Panc1 (cell line): ENCODE measurements at places on chromosomes 7 and 10.

DNA sequence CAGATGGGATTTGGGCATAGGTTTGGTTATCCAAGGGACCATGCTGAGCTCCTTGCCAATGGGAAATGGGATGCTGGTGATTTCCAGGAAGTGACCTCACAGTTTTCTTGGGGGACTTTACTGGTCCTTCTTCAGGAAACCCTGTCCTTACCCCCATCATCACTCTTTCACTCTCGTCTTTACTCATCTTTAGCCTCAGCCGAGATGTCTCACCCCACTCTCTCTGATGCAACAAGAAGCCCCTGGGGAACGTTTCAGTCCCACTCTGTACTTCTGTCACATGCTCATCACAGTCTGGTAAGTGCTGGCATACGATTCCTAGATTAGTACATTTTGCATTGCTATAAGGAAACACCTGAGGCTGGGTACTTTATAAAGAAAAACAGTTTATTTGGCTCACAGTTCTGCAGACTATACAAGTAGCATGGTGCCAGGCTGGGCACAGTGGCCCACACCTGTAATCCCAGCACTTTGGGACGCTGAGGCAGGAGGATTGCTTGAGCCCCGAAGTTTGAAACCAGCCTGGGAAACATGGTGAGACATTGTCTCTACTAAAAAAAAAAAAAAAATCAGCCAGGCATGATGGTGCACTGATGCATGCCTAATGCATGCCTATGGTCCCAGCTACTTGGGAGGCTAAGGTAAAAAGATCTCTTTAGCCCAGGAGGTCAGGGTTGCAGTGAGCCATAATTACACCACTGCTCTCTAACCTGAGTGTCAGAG, 63.5 kb upstream of the VKORC1L1 start:
- no peak overlapping the region for H3K27ac ChIP-seq
- no peaks in the 10 kb centered on the region for H3K36me3 ChIP-seq
- no peaks in the 10 kb centered on the region for H3K4me1 ChIP-seq
- no peak for DNase-seq
- no peak overlapping the region for H3K4me3 ChIP-seq
- no peaks in the 10 kb centered on the region for H3K27me3 ChIP-seq

GRCh38 chr7:43952028-43952427, 25.8 kb downstream of the UBE2D4 start:
- H3K27ac ChIP-seq, result no peak overlapping the region
- no peaks in the 10 kb centered on the region for H3K27me3 ChIP-seq
- H3K36me3 ChIP-seq, result no peaks in the 10 kb centered on the region
- H3K4me1 ChIP-seq, result no peaks in the 10 kb centered on the region
- no peak for DNase-seq
- H3K4me3 ChIP-seq, result no peak overlapping the region

- no peak overlapping the region for H3K27ac ChIP-seq
- H3K4me1 ChIP-seq, result peaks cover 18% of the 10 kb centered on the region; the same call in 1 of the 2 replicates
- H3K27me3 ChIP-seq, result no peaks in the 10 kb centered on the region
- DNase-seq, result no peak
- H3K4me3 ChIP-seq, result no peak overlapping the region
Observed at GRCh38 chr7:27918503-27918902, 178.5 kb downstream of the TAX1BP1 start.

DNA sequence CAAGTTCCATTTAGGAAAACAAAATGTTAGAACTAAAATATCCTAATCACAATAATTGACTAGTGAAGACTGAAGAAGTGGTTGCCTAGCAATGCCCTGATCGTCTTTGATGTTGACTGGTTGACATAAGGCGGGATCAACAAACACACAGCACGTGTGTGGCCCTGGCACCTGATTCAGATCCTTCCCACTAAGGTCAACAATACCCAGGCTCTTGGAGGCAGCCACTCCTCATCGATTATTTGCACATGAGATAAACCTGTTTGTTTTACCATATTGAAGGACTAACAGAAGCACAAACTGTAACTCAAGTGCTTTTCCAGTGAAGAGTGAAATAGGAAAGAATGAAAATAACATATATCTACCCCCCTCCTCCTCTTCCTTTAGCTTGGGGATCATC, 15.6 kb downstream of the FANK1 start:
- no peaks in the 10 kb centered on the region for H3K27me3 ChIP-seq
- H3K27ac ChIP-seq, result no peak overlapping the region
- no peaks in the 10 kb centered on the region for H3K36me3 ChIP-seq
- no peaks in the 10 kb centered on the region for H3K4me1 ChIP-seq

DNA sequence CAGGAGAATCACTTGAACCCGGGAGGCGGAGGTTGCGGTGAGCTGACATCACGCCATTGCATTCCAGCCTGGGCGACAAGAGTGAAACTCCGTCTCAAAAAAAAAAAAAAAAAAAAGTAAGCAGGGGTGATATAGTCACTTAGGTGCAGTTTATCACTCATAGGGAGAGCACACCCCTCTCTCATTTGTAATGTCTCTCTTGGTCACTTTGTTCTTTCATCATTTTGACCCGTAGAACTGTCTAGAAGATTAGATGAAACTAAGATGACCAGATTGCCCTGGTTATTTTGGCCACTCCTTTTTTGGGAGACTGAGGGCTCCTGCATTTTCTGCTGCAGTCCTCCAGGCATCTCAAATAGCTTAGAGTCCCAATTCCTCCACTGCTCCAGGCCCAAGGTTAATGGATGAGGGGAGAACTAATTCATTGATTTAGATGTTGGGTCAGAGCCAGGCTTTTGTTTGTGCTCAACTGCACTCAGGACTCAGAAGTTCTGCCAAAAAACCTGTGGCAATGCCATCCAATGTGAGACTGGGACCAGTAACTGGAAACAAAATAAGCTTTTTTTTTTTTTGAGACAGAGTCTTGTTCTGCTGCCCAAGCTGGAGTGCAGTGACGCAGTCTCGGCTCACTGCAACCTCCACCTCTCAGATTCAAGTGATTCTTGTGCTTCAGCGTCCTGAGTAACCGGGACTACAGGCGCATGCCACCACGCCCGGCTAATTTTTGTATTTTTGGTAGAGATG, 50.0 kb upstream of the CAMK1D start:
- no peak for DNase-seq
- no peaks in the 10 kb centered on the region for H3K36me3 ChIP-seq
- H3K27ac ChIP-seq, result no peak overlapping the region
- H3K4me3 ChIP-seq, result no peak overlapping the region
- no peaks in the 10 kb centered on the region for H3K4me1 ChIP-seq

GRCh38 chr7:155766966-155767916, 45.0 kb downstream of the SHH start:
- no peaks in the 10 kb centered on the region for H3K27me3 ChIP-seq
- H3K4me3 ChIP-seq, result no peak overlapping the region
- no peaks in the 10 kb centered on the region for H3K4me1 ChIP-seq
- no peak overlapping the region for H3K27ac ChIP-seq

DNA sequence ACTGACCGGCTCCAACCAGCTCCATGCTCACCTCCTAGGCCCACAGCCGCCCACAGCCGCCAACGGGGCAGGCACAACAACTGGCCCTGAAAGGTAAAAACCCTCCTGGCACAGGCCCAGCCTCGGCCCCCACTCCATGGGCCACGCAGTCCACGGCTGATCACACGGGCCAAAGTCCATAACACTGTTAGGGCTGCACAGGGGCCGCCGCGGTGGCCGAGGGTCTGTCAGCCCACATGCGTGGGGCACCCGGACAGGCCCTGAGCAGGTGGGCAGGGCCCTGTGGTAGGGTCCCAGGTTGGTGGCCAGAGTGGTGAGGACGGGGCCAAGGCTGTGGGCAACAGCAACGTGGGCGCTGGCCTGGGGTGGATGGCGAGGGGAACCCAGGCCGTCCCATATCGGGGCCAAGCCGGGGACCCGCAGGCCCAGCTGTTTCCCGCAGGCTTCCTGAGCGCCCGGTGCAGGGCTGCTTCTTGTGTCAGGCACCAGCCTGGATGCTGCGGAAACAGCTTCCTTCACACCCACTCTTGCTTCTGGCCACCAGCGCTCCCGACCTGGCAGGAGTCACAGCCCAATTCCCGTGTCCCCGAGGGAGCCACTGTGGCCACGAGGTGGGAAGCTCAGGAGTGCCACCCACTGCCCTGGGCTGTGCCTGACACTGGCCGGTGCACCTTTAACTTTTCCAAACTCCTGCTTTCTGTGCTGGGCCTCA, 29.2 kb downstream of the CYP2W1 start:
- H3K27ac ChIP-seq, result no peak overlapping the region
- no peak for DNase-seq
- H3K4me1 ChIP-seq, result peaks cover 5% of the 10 kb centered on the region; the same call in 1 of the 2 replicates
- H3K36me3 ChIP-seq, result no peaks in the 10 kb centered on the region
- no peaks in the 10 kb centered on the region for H3K27me3 ChIP-seq

- no peaks in the 10 kb centered on the region for H3K4me1 ChIP-seq
- no peak overlapping the region for H3K27ac ChIP-seq
- no peak for DNase-seq
- H3K27me3 ChIP-seq, result no peaks in the 10 kb centered on the region
Observed at GRCh38 chr7:96671854-96672253, 37.8 kb downstream of the SEM1 start.

DNA sequence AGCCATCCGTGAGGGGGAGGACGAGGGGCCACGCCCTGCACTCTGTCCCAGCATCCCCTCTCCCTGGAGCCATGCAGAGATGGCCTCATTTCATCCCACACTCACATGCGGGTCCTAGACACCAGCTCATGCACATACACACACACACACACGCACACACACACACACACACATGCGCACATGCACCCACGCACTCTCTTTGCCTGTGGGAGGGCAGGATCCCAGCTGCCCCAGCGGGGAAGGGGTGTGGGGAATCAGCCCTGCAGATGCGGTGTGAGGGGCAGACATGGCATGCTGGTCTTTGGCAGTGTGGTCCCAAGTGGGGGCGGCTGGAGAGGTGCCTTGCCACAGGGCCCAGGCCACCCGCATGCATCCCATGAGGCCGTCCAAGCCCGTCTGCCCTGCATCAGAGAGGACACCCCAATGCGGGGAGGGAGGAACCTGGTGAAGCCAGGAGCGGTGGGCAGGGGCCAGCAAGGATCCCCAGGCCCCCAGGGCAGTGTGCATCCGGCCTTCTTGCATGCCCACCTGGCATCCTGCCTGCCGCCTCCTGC, 68.1 kb downstream of the LHPP start:
- H3K4me1 ChIP-seq, result no peaks in the 10 kb centered on the region
- no peak overlapping the region for H3K4me3 ChIP-seq
- no peaks in the 10 kb centered on the region for H3K36me3 ChIP-seq
- H3K27ac ChIP-seq, result no peak overlapping the region

GRCh38 chr10:124248056-124249045, 155.0 kb upstream of the CHST15 start:
- H3K27me3 ChIP-seq, result peaks cover 2% of the 10 kb centered on the region; the same call in 1 of the 2 replicates
- no peaks in the 10 kb centered on the region for H3K36me3 ChIP-seq
- H3K4me3 ChIP-seq, result no peak overlapping the region
- no peak for DNase-seq

GRCh38 chr7:12320987-12321647, 82.5 kb downstream of the VWDE start:
- H3K36me3 ChIP-seq, result no peaks in the 10 kb centered on the region
- peaks cover 12% of the 10 kb centered on the region; the same call in 1 of the 2 replicates for H3K4me1 ChIP-seq
- peak overlapping the region; percentile 80 for H3K27ac ChIP-seq
- DNase-seq, result no peak

GRCh38 chr10:83592337-83592935, 546.9 kb upstream of the GHITM start:
- H3K36me3 ChIP-seq, result no peaks in the 10 kb centered on the region
- DNase-seq, result no peak
- no peaks in the 10 kb centered on the region for H3K4me1 ChIP-seq
- no peaks in the 10 kb centered on the region for H3K27me3 ChIP-seq
- H3K27ac ChIP-seq, result no peak overlapping the region

- peaks cover 38% of the 10 kb centered on the region for H3K4me1 ChIP-seq
- H3K27me3 ChIP-seq, result no peaks in the 10 kb centered on the region
- H3K4me3 ChIP-seq, result no peak overlapping the region
Observed at GRCh38 chr7:116399819-116400218, 99.7 kb upstream of the CAV2 start.

DNA sequence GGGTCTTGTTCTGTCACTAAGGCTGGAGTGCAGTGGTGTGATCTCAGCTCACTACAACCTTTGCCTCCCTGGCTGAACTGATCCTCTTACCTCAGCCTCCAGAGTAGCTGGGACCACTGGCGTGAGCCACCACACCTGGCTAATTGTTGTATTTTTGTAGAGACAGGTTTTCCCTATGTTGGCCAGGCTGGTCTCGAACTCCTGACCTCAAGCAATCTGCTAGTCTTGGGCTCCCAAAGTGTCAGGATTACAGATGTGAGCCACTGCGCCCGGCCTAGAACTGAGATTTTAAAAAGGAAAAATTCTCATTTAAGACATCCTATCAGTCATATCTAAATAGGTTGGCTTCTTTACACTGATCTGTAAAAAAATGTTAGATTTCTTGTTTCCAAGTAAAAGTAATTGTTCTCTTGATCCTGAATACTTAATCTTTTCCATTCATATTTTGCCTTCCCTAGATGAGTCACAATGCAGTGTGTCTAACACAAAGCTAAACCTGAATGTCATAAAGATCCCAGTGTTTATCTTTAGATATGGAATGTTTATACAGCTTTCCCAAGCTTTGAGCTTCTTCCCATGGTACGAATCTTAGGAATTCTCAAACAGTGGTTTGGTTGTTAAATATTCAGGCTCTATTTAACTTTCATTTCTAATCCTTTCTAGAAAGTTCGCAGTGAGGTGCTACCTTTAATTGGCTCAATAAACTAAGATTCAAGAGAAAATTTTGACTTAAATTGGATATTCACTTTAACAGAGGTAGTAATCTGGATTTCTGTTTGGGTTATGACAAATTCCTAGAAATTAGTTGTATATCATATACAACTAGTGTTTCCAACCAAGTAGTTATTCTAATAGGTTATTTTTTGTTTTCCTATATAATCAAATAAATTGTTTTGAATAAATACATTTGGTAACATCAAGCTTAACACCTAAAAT, 12.1 kb upstream of the LAMB1 start:
- H3K4me1 ChIP-seq, result peaks cover 67% of the 10 kb centered on the region
- no peaks in the 10 kb centered on the region for H3K36me3 ChIP-seq
- DNase-seq, result no peak
- H3K4me3 ChIP-seq, result no peak overlapping the region
- H3K27me3 ChIP-seq, result no peaks in the 10 kb centered on the region
- peak overlapping the region; percentile 71 for H3K27ac ChIP-seq

- H3K27me3 ChIP-seq, result no peaks in the 10 kb centered on the region
- no peak for DNase-seq
- H3K4me1 ChIP-seq, result no peaks in the 10 kb centered on the region
- H3K4me3 ChIP-seq, result no peak overlapping the region
- no peaks in the 10 kb centered on the region; the same call in 1 of the 2 replicates for H3K36me3 ChIP-seq
Observed at GRCh38 chr10:77810446-77811335, 115.9 kb downstream of the DLG5 start.
